WTC11 (cell line): ENCODE measurements at places on chromosomes 13 and 19. TPM values are rescaled to one million over a fixed set of nuclear protein-coding genes. Genes with fewer than 3 reads are reported as not detected.
A peak's percentile ranks its signal among the peaks of the same experiment; 100 is the strongest.

DCLK1 gene
- total RNA-seq = 15.4 to 18.5 TPM (median 15.5 TPM) in 3 replicates

SELENOV gene
- 12.6 to 15.4 TPM (median 15.1 TPM) in 3 replicates for total RNA-seq

LILRB3 gene
- not detected in 3 replicates for total RNA-seq

ACP5 gene
- total RNA-seq = 8.6 to 14.3 TPM (median 11.8 TPM) in 3 replicates

SOX21 gene
- 6.4 to 11.4 TPM (median 6.4 TPM) in 3 replicates for total RNA-seq

SLC35E1 gene
- total RNA-seq = 27.5 to 28.5 TPM (median 28.0 TPM) in 3 replicates

DNA sequence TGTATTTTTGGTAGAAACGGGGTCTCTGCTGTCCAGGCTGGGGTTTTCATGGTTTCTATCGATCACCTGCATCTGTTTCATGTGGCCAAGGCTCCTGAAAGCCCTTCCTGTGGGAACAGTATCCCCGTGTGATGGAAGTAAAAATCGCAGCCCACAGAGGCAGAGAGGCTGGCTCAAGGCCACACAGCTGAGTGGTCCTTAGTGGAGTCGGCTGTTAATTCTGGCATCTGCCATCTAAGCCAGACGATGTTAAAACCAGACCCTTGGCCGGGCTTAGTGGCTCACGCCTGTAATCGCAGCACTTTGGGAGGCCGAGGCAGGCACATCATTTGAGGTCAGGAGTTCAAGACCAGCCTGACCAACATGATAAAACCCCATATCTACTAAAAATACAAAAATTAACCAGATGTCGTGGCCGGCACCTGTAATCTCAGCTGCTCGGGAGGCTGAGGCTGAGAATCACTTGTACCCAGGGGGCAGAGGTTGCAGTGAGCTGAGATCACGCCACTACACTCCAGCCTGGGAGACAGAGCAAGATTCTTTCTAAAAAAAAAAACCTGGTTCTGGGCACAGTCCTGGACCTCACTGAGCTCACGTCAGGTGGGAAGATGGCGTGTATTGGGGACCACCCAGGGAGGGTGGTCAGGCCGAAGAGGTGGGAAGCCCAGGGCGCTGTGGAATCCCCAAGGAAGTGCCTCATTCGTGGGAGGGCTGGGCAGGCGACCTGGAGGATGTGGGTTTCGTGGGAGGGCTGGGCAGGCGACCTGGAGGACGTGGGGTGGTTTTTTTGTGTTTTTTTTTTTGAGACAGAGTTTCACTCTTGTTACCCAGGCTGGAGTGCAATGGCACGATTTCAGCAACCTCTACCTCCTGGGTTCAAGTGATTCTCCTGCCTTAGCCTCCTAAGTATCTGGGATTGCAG lies 18.5 kb upstream of the MISP start:
- no peak overlapping the region for H3K27ac ChIP-seq
- no peak for DNase-seq
- H3K36me3 ChIP-seq = no peaks in the 10 kb centered on the region
- no peak overlapping the region for H3K4me3 ChIP-seq
- H3K27me3 ChIP-seq = no peaks in the 10 kb centered on the region
- H3K4me1 ChIP-seq = no peaks in the 10 kb centered on the region

DNA sequence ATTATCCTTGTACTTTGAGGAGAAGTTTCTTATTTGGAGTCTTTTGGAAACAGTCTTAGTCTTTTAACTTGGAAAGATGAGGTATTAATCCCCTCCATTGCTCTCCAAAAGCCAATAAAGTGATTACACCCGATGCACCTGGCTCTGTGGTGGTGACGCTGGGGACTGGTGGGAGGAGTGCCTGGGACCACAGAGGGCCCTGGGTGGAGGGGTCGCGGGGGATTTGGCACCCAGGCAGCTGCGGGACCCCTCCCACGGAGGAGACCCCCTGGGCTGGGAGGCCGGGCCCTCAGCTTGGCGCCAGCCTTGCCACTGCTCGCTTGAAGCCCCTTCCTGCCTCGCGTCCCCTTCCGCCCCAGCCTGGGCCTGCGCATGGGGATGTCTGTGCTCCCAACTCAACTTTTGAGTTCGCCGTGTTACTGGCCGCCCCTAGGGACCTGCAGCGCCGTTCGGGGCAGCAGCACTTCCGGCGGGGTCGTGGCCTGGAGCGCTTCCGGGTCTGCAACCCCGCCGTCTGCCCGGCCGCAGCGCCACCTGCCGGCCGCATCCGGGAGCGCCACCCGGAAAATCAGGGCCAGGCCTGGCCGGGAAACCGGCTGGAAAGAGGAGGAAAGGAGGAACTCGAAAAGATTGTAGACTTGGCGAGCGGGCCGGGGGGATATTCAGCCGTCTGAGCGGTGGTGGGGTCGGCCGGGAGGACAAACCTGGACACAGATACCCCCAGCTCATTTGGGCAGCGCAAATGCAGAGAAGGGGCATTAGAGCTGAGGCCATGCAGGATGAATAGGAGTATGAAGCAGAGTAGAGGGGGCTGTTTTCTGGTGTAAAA lies 8.4 kb downstream of the PEAK3 start:
- peaks cover 8% of the 10 kb centered on the region for H3K36me3 ChIP-seq
- DNase-seq = peak; percentile 89
- H3K27me3 ChIP-seq = no peaks in the 10 kb centered on the region; the same call in 1 of the 2 replicates

DNA sequence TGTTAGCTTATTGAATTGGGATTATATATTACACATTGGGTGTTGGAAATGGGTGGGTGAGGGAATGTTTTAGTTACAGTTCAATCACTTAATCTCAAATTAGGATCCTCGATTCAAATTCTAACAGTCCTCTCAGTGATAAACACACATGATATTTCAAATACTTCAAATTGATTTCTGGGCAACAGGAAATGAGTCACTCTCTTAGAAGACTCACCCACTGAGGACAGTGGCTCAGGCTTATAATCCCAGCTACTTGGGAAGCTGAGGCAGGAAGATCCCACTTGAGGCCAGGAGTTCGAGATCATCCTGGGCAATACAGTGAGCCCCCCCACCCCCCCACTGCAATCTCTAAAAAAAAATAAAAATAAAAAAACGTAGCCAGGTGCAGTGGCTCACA lies 435.3 kb downstream of the KLF12 start:
- H3K27me3 ChIP-seq = no peaks in the 10 kb centered on the region
- peaks cover 67% of the 10 kb centered on the region for H3K4me1 ChIP-seq
- no peaks in the 10 kb centered on the region for H3K36me3 ChIP-seq
- H3K4me3 ChIP-seq = no peak overlapping the region
- H3K27ac ChIP-seq = no peak overlapping the region; the same call in 1 of the 2 replicates

DNA sequence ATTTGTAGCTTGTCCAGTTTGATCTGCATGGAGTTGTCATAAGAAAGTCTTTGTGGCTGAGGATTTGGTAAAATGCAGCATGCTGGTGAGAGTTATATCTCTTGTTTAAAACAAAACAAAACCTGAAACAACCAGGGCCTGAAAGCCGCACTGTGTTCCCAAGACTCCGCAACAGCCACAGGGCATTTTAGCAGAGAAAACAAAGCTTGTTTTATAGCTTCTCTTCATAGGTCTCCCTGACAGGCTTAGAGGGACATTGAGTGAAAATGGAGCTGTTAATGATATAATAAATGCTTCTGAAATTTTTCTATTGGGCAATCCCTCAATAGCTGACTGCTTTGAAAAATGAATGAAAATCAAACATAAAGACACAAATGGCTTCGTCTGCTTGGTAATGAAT lies 148.7 kb upstream of the RNF113B start:
- no peak for DNase-seq
- peaks cover 85% of the 10 kb centered on the region for H3K4me1 ChIP-seq
- peak overlapping the region; percentile 90 for H3K27ac ChIP-seq
- no peaks in the 10 kb centered on the region for H3K27me3 ChIP-seq

- H3K4me3 ChIP-seq = peak overlapping the region; percentile 94
- no peaks in the 10 kb centered on the region for H3K27me3 ChIP-seq
- peaks cover 44% of the 10 kb centered on the region for H3K36me3 ChIP-seq
- no peak for DNase-seq
- H3K27ac ChIP-seq = peak overlapping the region; percentile 84
- H3K4me1 ChIP-seq = peaks cover 63% of the 10 kb centered on the region
These were observed 3.6 kb downstream of the ZNF121 start for GRCh38 chr19:9580728-9581127.

DNA sequence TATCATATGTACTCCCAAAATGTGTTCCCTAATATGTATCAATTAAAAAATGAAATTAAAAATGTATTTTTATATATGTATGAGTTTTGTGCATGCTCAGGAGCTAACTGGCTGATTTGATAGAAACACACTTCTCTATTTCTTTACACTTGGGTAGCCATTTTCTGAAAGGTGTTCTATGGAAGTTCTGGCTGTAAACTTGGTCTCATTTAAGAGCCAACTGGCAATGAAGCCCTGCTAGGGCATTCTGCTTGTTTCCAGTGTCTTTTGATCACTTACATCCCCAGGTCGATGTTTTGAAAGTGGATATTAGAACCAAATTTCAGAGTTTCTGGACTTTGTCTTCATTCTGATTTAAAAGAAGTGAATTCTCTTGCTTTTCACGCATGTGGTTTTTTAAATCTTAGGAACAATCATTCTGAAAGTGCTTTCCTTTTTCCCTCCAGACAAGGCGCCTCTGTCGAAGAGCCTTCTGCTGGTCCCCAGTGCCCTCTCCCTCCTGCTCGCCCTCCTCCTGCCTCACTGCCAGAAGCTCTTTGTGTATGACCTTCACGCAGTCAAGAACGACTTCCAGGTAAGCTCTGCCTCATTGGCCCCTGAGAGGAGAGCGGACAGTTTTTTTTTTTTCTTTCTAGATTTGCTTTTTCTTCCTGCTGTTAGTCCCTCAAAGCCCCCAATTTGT lies 20.1 kb downstream of the GPR18 start:
- no peak for DNase-seq
- 0 out of 2 replicates have a peak, but pooled peaks cover 3% of the 10 kb centered on the region for H3K4me1 ChIP-seq
- H3K4me3 ChIP-seq = no peak overlapping the region
- no peaks in the 10 kb centered on the region; the same call in 1 of the 2 replicates for H3K27me3 ChIP-seq

DNA sequence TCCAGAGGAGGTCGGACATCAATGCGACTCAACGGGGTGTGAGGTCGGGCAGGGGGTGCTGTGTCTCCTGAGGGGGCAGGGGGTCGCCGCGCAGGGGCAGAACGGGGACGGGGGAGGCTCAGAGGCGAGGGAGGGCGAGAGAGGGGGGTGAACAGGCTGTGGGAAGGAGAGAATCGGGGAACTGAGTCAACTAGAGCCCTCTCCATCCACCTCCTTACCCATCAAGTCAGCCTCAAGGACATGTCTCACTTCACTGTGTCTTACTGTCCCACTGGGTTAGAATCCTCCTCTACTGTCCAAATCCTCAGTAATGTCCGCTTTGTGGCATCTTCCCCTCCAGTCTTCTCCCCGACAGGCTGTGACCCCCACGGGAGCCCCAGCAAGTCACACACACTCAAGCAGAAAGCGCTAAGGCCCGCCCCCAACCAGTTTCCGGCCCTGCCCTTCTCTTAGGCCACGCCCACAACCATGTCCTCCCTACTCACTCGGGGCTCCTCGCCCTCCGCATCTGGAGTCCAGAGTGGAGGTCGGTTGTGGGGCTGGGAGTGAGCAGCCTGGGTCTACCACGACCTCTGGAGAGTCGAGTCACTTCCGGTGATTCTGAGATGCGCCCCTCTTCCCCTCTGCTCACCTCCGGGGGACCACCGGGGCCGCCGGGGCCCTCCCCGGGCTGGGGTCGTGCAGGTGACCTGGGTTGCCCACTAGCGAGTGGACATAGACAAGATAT lies 9.3 kb downstream of the PLEKHA4 start:
- peak; percentile 76 for DNase-seq
- peak overlapping the region; percentile 87; the same call in 1 of the 2 replicates for H3K27ac ChIP-seq
- no peaks in the 10 kb centered on the region; the same call in 1 of the 2 replicates for H3K27me3 ChIP-seq
- no peaks in the 10 kb centered on the region for H3K36me3 ChIP-seq

DNA sequence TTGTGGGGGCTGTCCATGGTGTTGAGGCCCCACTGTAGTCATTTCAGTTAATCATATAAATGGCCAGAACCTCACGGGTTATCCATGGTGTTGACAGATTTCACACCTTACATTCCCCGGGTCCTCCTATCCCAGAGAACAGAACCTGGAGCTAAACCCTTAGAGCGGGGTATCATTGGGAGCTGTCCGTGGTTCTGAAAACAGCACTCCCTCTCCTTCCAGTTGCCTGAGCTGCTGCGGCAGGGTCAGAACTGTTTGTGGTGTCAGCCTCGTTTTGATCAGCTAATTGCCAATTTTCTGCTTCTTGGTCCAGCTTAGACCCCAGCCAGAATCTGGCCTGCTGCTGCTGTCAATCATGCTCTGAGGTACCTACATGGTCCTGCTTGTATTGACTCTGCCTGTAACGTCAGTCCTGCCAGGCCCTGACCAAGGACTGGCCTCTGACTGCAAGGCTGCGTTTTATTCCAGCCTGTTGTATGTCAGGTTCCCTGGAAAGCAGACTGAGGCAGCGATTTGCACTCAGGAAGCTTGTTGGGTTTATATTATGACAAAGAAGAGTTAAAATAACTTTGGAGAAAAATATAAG lies 55.8 kb upstream of the KCTD15 start:
- H3K27ac ChIP-seq = no peak overlapping the region
- H3K4me3 ChIP-seq = no peak overlapping the region
- DNase-seq = peak; percentile 81
- no peaks in the 10 kb centered on the region for H3K36me3 ChIP-seq

- H3K4me3 ChIP-seq = no peak overlapping the region
- no peak overlapping the region for H3K27ac ChIP-seq
These were observed 100.7 kb upstream of the RXFP2 start for GRCh38 chr13:31638577-31638976.

DNA sequence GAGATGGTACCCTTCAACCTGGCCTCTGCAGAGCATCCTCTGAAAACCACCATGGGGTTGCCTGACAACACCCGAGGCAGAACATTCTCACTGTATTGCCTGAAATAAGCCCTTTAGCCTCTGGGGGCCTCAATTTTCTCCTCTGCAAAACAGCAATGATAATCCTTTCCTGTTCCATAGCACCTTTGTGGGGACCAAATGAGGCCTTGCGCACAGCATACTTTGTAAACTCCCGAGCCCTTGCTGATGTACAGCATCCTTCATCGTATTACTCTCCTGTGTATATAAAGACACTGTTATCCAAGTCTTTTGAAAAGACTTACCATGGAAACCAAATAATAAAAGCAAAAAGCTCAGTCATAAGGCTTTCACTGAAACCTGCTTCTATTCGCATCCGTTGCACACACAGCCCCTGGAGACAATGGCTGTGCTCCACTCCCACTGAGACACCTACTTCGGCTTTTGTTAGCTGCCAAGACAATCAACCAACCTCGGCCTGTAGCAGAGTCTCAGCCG lies 276.0 kb downstream of the FOXO1 start:
- H3K27ac ChIP-seq = no peak overlapping the region
- no peaks in the 10 kb centered on the region for H3K27me3 ChIP-seq
- no peak for DNase-seq
- H3K4me3 ChIP-seq = no peak overlapping the region
- peaks cover 27% of the 10 kb centered on the region for H3K4me1 ChIP-seq

DNA sequence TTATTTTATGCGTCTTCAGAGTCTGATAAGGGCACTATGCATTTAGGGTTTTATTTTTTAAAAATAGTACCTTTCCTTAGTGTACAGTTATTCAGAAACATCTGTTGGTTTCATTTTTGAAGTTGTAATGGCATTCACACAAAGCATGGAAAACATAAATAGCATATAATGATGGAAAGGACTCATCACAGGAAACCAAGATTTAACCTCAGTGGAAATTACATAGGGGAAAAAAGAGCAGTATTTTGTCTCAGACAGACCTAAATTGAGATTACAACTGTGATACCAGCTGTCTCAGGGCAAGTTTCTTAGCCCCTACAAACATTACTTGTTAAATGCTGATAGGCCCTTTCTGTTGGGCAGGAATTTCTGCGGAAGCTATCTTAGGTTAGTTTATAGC lies 57.2 kb downstream of the NHLRC3 start:
- no peak overlapping the region for H3K4me3 ChIP-seq
- no peak overlapping the region for H3K27ac ChIP-seq
- no peak for DNase-seq
- no peaks in the 10 kb centered on the region for H3K4me1 ChIP-seq
